ENCODE measurements at places on chromosomes 11 and 22.
A peak's percentile ranks its signal among the peaks of the same experiment; 100 is the strongest.

- no peak for DNase-seq
These were observed 2.6 kb downstream of the BET1L start for GRCh38 chr11:204587-205109.

DNA sequence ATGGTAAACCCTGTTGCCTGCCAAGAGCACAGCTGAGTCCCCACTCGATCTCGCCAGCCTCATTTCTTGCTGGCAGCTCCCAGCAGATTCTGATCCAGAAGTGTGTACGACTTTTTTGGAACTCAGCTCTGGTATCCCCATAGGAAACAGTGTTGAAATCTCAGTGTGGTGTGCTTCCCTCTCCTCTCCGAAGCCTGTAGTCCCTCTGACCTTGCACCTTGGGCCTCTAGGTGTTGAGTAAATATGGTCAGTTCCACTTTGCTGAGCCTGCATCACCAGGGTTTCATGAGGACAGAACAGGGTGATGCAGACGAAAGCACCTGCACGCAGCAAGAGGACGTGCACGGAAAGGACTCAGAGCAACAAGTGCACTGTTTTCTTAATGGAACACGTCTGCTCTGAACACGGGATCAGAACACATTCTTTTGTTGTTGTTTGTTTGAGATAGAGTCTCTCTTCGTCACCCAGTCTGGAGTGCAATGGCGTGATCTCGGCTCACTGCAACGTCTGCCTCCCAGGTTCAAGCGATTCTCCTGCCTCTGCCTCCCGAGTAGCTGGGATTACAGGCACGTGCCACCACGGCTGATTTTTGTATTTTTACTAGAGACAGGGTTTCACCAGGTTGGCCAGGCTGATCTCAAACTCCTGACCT, 3.8 kb upstream of the CPT1A start:
- DNase-seq: no peak

GRCh38 chr11:68381716-68382115, 69.3 kb downstream of the LRP5 start:
- DNase-seq: no peak

- no peak for DNase-seq
These were observed 32.6 kb downstream of the TEAD1 start for GRCh38 chr11:12706545-12707499.

- DNase-seq: no peak
These were observed 47.1 kb upstream of the SYT13 start for GRCh38 chr11:45333001-45333971.

GRCh38 chr11:83691451-83691950, 405.3 kb upstream of the CCDC90B start:
- DNase-seq: no peak

DNA sequence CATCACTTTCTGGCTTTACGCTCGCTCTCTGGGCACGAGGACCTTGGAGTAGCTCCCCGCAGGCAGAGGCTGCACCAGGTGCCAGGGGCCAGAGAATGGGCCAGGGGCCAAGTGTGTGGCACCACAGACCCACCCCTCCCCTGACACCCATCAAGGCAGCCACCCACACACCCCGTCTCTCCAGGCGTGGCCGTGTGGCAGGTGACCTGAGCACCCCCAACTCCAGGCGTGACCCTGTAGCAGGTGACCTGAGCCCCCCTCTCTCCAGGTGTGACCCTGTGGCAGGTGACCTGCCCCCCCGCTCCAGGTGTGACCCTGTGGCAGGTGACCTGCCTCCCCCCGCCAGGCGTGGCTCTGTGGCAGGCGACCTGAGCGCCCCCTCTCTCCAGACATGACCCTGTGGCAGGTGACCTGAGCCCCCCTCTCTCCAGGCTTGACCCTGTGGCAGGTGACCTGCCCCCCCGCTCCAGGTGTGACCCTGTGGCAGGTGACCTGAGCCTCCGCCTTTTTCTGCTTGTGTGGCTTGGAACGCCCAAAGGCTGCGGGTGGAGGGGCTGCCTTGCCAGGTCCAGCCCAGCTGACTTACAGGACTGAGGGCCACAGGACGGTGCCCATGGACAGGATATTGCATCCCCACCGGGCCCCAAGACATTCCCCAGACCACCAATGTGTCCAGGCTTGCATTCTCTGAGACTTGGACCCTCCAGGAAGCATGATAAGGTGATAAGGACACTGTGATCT, 667.2 kb downstream of the BRD1 start:
- no peak for DNase-seq

- no peak for DNase-seq
These were observed 23.6 kb upstream of the DKK3 start for GRCh38 chr11:12031856-12032544.

- no peak for DNase-seq
These were observed 20.8 kb downstream of the WNT11 start for GRCh38 chr11:76185511-76185910.

DNA sequence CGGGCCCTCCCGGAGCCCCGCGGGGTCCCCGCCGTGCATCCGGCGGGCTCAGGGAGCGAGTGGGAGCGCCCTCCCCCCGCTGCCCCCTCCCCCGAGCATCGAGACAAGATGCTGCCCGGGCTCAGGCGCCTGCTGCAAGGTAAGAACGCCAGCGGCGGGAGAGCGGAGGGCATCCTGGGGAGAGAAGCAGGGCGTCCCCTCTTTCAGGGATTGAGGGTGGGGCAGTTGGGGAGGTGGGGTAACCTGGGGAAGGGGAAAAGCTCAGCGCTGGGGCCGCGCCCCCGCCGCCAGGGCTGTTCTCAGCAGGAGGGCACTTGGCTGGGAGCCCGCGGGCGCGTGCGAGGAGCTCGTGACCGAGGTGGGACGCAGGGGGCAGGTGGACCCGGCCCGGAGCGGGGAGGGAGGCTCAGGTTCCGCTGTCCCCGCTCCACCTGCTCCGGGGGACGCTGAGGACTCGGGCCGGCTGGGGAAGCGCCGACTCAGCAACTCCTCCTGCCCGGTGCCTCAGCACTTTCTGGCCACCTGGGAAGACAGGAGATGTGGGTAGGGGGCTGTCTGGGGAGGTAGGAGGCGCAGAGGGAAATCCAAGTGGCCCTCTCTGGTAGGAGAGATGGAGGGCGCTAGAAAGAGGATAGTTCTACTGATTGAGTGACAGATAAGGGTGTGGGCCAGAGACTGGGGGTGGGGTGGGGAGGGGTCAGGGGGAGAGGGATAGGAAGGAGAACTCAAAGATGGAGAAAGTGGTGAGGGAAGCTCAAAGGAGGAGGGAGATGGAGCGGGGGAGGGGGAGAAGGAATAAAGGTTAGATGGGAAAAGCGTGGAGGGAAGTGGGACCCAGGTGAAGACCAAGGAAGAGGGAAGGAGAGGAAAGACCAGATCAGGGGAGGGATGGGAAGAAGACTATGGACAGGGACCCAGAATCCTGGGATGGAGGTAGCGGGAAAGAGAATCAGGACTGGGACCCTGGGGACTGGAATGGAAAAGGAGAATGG, 726 bp downstream of the RTN4RL2 start:
- DNase-seq: no peak

DNA sequence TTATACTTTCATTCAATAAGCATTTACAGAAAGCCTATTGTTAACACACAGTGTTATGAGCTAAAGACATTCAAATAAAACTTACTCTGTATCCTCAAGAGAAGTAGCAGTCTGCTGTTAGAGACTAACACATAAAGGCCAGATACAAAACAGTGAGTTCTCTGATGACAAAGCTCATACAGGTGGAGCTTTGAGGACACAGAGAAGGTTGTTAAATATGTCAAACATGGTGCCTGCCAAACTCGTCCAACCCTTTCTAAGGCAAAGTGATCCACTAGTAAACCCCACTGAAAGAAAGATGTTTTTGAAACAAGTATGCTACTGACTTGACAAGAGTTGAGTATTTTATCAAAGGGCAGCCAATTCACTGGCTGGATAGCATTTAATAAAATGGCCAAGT, 70.1 kb downstream of the C2CD3 start:
- DNase-seq: no peak

GRCh38 chr11:65016705-65017104, 2.7 kb downstream of the ARL2 start:
- no peak for DNase-seq

DNA sequence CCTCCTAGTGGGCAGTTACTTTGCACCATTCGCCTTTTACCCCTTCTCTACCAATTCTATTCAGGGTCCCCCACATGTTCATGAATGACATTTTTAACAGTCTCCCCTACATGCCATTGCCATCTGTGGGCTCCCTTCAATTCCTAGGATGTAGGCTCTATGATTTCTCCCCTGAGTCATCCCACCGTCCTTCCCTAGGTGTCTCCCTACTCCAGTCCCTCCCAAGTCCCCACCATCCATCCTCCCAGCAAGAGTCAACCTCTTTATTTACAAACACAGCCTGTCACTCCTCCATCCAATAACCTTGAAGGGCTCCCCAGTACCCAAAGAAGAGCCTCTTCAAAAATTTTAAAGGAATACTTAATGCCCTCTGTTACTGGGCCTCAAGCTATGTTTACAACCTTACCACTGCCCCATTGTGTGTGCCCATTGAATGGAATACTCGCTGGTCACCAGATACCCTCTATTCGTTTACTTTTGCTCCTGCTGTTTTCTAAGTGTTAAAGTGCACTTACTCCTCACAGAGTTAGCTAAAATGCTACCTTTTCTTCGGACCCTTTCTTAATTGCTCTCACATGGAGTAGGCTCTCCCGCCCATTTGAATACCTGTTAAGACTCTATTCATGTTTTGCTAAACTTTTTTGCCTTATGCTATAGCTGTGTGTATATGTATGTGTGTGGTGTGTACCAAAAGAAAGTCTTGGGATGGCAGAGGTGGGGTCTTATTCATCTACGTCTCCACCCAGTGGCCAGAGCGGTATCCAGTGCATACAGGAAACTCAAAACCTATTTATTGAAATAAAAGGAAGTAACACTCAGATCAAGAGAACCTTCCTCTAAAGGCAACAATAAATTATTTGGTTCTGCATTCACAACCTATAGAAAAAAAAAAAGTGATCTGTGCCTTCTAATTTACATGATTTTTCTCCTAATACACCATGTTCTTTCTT, 235.8 kb upstream of the CCDC90B start:
- DNase-seq: no peak

DNA sequence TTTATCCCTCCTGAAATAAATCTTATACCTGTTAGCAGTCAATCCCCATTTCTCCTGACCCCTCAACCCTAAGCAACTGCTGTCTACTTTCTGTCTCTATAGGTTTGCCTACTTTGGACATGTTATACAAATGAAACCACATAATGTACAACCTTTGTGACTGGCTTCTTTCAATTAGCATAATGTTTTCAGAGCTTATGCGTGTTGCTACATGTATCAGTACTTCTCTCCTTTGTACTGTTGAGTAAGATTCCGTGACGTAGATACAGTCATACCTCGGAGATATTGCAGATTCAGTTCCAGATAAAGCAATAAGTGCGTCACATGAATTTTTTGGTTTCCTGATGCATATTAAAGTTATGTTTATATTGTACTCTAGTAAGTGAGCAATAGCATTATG, 127.3 kb downstream of the MORC2 start:
- DNase-seq: no peak

- DNase-seq: no peak
These were observed 184.3 kb upstream of the CTSC start for GRCh38 chr11:88521799-88522201.

DNA sequence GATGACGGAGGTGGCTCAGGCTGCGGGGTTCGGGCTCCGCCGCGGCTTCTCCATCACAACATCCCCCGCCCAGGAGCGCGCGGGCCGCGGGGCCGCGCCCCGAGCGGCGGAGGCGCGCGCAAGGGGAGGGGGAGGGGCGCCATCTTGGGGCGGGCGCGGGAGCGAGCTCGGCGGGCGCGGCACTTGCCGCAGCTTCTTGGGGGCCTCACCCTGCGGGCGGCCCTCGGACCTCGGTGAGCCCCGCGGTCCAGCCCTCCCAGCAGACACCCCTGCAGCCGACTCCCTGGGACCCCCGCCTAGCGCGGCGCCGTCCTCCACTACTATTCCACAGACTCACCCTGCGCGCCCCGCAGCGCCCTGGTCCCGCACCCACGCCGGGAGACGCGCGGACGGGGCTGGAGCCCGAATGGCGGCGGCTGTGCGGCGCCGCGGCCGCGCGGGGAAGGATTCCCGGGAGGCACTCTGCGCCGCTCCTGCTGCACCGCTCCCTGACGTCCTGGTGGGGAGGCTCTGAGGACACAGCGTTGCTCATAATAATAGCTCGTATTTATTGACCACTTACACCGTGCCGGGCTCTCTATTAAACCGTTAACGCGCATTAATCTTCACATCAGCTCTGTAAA, at the start of gene APBB1:
Gene APBB1, minus strand, starts transcription at position 86 of the 623 bp plus-strand sequence. CDS start 7,747 bp downstream, outside the sequence.
- peak; percentile 67 for DNase-seq

DNA sequence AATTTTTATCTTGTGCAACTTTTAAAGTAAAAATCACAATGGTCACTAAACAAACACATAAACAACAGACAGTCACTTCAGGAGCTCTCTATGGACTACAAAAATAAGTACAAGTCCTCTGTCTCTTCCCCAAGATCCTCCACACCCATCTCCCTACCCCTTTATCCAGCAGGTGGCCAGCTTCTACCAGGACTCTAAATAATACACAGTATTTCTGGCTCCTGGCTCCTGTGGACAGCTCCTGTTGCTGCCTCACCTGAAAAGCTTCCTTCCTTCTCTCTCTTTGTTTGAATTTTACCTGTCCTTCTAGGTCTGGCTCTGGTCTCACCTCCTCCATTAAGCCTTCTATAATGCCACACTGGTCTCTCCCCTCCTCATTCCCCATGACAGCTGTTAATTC, 86.1 kb downstream of the CLPB start:
- no peak for DNase-seq

GRCh38 chr11:117430293-117430955, 102.8 kb downstream of the CEP164 start:
- no peak for DNase-seq

GRCh38 chr11:1835671-1836010, 851 bp downstream of the SYT8 start:
- DNase-seq: no peak

- no peak for DNase-seq
These were observed 16.1 kb downstream of the XRRA1 start for GRCh38 chr11:74932797-74933196.

Data from right renal pelvis (tissue), 4 donors.